ENCODE measurements at places on chromosomes 16 and 17.
A peak's percentile ranks its signal among the peaks of the same experiment; 100 is the strongest.

- no peak for DNase-seq
Measured at GRCh38 chr17:82862737-82863382, 23.0 kb upstream of the ZNF750 start.

GRCh38 chr16:84117494-84117843 is 727 bp upstream of the MBTPS1 start:
- peak; percentile 48 for DNase-seq

DNA sequence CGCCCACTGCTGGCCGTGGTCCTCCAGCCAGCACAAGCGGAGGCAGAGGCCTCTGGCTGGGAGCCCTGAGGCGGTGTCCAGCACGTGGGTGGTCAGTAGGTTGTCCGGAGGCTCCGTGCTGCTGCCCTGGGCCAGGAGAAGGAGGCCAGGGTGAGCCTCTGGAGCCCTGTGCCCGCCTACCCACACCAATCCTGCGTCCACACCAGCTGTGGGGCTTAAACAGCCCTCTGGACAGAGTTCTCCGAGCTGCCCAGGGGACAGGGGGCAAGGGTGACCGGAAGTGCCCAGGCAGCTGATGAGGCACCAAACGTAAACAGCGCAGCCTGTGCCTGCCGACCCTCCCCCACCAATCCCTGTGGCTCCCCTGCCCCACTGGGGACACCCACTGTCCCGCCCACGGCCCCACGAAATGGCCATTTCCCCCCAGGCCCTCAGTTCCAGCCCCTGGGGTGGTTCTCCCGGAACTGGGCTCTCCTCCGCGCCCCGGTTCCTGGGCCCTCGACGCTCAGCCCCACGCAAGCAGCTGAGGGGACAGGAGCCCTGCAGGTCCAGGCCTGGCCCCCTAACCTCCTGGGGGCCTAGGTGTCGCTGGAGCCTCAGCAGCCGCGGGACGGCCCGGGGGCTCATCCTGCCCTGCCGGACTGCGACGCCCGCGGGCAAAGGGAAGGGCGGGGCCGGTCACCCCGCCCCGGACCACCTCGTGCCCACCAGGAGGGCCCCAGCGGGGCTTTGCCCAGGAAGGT is 27.9 kb upstream of the DBNDD1 start:
- DNase-seq, result no peak

- no peak for DNase-seq
Measured at GRCh38 chr17:59369031-59369975, 37.8 kb downstream of the YPEL2 start.

DNA sequence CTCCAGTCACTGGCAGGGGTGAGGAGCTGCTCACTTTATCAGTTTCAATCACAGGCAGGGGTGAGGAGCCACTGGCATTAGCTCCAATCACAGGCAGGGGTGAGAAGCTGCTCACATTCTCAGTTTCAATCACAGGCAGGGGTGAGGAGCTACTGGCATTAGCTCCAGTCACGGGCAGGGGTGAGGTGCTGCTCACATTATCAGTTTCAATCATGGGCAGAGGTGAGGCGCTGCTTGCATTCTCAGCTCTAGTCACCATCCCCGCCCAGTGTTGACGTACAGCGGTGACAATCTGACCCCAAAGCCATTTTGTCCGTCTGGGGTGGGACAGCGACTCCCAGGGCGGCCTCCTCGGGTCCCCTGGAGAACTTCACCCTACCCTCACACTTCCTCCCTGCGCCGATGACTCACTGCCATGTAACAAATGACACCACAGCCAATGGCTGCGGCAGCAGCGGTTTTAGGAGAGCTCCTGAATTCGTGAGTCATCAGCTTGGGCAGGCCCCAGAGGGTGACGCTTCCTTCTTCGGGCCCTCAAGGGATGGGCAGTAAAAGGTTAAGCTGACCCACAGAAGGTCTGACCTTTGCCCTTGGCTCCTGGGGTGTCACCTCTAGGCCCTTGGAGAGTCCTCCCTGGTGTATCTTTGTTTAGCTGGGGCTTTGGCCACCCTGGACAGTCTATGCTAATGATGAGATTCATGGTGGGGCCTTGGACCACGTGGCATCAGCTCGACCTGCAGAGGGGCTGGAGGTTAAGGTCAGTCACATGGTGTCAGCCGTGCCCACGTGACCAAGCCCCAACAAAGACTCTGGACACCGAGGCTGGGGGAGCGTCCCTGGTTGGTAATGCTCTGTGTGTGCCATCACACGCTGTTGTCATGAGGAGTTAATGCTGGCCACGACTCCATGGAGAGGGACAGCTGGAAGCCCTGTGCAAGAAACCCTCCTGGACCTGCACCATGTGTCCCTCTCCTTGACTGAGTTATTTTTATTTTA is 171.7 kb downstream of the C16orf95 start:
- peak; percentile 27 for DNase-seq

DNA sequence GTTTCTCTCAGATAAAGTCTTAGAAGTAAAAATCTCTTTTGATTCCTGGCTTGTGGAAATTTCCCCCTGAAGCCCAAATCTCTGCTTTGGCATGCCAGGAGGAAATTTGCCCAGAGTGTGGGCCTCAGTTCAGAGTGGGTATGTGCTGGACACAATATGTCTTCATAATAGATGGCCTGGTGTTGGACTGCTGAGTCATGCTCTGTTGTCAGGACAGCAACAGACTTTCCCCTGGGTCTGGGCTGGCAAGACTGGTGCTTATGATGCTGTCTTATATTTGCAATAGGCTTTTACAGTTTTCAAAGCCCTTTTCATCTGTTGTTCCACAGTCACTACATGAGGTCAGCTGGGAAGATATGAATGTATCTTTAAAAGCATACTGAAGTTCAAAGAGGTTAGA is 57.0 kb downstream of the SHISA9 start:
- DNase-seq, result no peak

Data from stimulated activated CD4-positive, alpha-beta T cell treated with anti-CD3 and anti-CD28 coated beads, Interleukin-1b, Interleukin-23, amount 100 ng/mL, for 48 hours (primary cell).